ENCODE measurements at places on chromosomes 4 and X.

DNA sequence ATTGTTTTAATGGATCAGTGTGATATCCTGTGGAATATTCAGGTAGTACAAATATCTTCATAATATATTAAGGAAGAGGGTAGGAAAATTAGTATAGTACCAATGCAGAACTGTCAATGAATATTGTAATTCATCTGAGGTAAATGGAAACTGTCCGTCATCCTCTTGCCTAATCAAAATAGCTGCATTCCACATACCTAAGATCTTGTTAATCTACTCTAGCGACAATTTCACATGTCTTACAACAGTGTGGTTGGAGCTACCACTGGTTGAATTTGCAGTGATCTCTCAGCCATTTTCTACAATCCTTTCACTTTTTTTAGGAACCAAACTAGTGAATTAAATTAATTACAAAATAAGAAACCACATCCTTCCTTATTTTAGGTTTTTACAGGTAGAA is 117.5 kb downstream of the PCDH18 start:
- no peak for DNase-seq

DNA sequence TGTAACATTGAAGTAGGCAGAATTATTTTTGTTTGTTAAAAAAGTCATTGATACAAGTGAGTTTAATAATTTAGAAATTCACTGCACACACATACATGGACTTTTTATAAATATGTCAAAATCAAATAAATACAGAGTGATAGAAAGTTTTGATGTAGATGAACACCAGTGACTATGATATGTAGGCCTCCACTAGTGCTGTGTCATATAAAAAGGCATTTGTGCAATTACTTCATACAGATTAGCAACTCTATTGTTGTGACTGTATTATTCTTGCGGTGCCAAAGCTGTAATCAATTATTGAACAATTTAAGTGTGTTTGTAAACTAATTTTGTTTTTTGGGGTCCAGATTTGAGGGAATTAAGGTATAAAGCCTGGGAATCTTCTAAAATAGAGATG is 366.2 kb upstream of the PITX2 start:
- DNase-seq, result no peak

DNA sequence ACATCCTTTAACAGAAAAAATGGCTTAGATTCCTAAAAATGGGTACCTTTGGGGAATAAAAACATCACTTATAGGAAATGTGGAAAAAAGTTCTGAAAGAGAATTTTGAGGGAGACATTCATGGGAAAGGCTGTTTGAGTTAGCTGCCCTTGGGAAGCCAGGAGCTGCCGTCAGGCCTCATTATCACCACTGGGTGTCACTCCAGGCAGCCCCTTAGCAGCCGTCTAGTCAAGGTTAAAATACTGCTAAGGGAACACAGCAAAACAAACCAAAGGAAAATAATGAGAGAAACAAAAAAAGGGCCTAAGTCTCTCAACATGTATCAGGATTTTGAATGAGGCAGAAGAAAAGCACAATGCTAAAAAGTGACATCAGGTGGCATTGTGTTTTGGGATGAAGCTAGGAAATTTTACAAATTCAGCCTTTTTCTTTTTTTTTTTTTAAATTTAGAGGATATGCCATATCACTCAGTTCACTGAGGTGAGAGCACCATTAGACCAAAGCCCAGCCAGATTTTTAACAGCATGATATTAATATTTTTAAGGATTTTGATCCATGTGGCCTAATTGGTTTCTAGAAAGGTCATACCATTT is 235.3 kb downstream of the GPAT3 start:
- peak; percentile 8 for DNase-seq

GRCh38 chr4:37132351-37132974 is 112.1 kb upstream of the NWD2 start:
- DNase-seq, result no peak

DNA sequence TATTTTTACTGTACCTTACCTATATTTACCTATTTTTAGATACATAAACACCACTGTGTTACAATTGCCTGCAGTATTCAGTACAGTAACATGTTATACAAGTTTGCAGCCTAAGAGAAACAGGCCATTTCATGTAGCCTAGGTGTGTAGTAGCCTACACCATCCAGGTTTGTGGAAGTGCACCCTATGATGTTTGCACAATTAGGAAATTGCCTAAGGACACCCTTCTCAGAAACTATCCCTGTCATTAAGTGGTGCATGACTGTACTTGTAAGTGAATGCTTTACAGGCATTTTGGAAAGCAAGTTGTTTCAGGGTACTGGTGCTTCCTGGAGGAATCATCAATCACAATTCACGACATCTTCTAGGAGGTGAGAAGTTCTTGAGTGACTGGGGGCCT is 991.8 kb upstream of the SLIT2 start:
- no peak for DNase-seq

- peak; percentile 36 for DNase-seq
These were observed 22.2 kb downstream of the LIN54 start for GRCh38 chr4:82988323-82988832.

DNA sequence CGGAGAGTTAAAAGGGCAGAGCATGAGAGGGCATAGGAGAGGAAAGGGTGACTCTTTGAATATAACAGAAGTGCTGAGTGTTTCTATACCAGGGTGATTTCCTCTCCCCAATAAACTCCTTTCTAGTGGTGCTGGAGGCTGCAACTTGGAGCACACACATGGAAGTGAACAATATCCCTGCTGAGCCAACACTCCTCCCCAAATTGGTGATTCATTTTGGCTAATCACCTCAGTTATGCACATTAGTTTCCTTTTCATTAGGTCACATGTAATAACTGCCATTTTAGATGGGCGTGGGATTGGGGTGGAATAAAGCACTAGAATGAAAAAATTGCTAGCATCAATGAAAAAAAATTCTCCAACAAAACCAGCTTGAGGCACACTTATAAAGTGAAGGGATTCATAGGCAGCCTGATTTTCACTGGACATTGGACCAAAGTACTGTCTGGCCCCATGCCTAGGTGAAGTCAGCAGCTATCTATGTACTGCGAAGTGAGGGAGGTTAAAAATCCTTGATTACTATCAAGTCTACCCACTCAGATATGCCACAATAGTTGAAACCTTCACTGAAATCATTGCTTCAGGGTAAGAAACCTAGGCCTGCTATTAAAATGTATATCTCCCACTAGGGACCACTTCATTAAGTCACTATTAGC is 174.0 kb downstream of the GLUD2 start:
- no peak for DNase-seq

DNA sequence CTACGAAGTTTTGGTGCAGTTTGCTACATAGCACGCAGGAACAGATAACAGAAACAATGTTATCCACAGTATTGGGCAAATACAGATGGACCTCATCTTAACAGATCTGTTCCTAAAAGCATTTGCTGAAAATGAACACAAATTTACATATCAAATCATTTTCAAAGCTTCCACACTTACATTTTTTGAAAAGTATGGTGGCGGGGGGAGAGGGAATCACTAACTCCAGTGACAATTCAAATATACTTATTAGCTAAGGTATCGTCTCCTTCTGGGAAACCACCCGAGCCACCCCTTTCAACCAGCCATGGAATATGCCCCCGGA is 175.0 kb downstream of the NSUN7 start:
- no peak for DNase-seq

- no peak for DNase-seq
These were observed 200.8 kb downstream of the MGST2 start for GRCh38 chr4:139866276-139866962.

DNA sequence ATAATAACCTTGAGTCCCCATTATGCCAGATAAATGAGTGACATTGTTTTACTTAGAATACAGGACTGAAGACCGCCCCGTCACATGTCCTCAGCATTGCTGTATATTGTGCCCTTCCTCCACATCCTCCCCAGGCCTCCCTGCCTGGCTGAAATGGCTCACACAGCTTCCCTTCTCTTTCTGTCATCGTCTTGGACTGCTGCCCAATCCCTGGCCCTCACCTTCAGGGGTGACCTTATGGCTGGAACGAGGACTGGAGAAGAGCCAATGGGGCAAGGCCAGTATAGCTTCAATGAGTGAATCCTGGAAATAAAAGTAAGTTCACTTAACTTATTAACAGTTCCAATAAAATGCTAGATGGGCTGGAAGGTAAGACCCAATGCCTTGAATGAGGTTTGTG is 2.7 kb downstream of the KCNE5 start:
- no peak for DNase-seq

DNA sequence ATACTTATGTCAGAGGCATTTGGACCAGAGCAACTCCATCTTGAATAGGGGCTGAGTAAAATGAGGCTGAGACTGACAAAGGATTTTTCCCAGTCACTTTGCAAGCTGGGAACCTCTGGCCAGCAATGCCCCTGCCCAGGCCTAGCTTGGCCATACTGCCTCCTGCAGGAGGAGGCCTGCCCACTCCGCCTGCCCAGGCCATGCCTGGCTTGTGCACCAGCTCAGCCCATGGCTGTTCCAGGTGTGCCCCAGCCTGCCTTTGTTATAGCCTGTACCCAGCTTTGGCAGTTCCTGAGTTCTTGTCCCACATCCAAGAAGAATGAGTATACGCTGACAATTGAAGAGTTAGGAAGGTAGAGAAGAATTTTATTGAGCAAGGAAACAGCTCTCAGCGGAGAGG is 176.1 kb downstream of the AASDH start:
- DNase-seq, result no peak

DNA sequence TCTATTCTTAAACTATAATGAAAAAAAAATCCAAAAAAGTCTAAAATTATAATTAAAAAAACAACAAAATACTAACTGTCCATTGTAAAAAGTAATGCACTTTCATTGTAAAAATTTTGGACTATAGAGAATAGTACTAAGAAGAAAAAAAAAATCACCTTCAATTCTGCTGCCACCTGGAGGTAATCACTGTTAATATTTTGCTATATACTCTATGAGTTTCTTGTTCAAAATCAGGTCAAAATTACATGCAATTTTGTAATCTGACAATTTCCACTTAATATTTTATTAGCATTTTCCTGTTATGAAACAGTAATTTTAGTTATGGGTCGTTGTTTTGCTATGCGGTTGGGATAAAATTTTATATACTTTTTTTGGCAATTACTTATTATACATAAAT is 62.0 kb downstream of the HTT start:
- no peak for DNase-seq

- DNase-seq, result no peak
These were observed 111.7 kb downstream of the FRMPD4 start for GRCh38 chrX:12249997-12250396.

DNA sequence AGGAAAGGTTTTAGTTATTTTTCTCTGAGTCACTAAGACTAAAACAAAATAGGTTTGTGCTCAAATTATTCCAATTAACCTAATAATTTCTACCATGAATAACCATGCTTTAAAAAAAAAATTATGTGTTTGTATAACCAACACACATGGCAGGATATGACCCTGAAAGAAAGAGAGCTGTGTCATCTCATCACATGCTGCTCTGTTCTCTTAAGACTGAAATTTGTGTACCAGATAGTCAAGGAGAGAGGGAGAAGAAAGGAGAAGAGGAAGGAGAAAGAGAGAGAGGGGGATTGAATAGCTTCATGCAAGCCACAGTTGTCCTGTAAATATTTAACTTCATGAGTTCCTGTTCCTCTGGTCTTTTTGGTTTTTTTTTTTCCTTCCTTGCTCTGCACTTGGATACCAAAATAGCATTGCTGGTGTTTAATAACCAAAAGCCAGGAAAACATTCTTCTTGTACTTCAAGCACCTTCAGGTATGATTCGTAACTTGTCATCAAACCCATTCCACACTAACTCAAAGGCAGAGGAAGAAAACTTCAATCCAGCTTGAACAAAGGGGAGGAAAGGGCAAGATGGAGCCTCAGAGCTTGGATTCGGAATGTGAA is 6.4 kb upstream of the PROM1 start:
- DNase-seq, result no peak

DNA sequence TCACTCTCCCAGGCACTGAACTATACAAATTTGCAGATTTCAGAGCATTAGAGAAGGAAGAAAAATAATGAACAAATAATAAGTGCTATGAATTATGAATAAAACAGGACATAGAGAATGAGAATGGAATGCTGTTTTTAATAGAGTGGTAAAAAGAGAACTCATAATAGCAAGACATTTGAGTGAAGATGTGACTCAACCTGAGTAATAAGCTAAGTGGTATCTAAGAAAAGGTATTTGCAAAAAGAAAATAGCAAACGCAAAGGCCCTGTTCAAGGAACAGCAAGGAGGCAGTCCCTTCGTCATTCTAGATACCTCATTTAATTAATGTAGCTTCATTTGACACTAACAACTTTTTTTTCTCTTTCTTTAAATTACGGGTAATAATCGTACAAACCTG is 1910.0 kb upstream of the TENM3 start:
- no peak for DNase-seq

DNA sequence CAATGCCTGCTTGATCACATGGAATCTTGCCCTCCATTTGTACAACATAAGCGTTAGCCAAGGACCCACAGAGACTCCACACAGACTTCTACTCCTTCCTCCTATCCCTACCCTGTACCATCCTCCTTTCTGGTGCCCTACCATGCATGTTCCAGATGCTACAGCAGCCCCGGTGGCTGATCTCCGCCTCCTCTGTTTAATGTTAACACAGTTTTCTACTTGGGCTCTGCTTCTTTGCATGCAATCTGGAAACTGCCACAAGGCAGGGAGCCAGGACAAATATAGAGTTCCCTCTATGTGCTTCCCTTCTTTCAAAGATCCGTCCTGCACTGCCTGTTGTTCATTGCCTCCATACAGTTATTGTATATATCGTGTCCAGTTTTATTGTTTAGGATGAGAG is 368.6 kb upstream of the TENM3 start:
- no peak for DNase-seq

GRCh38 chrX:39877905-39878304 is 219.9 kb downstream of the BCOR start:
- no peak for DNase-seq

- no peak for DNase-seq
These were observed 90.4 kb upstream of the HPRT1 start for GRCh38 chrX:134369576-134369975.

DNA sequence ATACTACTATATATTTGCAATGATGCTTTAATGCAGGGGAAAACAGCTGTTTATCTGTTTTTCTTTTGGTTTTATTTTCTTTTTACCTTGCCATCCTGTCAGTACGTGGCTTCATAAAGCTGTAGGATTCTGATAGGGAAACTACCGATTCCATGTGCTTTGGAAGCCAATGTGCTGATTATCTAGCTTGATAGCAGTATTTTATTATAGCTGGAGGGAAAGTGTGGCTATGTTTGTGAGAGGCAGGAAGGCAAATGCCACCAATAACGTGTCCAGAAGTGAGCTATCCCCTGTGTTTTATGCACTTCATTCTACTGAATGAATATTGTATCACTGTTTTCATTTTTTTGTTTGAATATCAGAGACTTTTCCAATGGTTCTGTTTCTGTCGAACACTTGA is 43.7 kb downstream of the IL15 start:
- DNase-seq, result no peak

- DNase-seq, result no peak
These were observed 111.1 kb upstream of the ACSL4 start for GRCh38 chrX:109843963-109844751.

GRCh38 chr4:96343836-96344235 is 503.9 kb downstream of the PDHA2 start:
- DNase-seq, result no peak

DNA sequence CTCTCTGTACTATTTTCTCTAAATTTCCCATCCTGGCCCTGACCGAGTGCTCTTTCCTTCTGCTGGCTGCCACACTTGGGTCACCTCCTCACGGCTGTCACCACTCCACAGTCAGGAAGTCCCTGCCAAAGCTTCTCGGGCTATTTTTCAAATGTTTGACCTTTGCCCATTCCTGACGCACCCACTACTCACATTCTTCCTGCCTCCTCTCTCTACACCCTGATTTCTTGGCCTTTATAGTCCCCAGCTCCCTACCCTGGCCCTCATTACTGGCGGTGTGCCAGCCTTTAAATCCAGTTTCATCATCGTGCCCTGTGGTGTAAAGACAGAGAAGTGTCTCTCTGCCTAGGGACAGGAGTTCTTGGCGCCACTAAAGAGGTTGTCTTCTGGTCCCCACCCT is 46.4 kb upstream of the GATB start:
- DNase-seq, result no peak

Measured in skeletal muscle cell (primary cell).